ENCODE measurements at places on chromosomes 2 and 18.

GRCh38 chr2:176415174-176415895 lies 146.1 kb downstream of the MTX2 start:
- DNase-seq = no peak

- no peak for DNase-seq
These were observed 199.5 kb downstream of the NDUFA10 start for GRCh38 chr2:239825705-239825979.

DNA sequence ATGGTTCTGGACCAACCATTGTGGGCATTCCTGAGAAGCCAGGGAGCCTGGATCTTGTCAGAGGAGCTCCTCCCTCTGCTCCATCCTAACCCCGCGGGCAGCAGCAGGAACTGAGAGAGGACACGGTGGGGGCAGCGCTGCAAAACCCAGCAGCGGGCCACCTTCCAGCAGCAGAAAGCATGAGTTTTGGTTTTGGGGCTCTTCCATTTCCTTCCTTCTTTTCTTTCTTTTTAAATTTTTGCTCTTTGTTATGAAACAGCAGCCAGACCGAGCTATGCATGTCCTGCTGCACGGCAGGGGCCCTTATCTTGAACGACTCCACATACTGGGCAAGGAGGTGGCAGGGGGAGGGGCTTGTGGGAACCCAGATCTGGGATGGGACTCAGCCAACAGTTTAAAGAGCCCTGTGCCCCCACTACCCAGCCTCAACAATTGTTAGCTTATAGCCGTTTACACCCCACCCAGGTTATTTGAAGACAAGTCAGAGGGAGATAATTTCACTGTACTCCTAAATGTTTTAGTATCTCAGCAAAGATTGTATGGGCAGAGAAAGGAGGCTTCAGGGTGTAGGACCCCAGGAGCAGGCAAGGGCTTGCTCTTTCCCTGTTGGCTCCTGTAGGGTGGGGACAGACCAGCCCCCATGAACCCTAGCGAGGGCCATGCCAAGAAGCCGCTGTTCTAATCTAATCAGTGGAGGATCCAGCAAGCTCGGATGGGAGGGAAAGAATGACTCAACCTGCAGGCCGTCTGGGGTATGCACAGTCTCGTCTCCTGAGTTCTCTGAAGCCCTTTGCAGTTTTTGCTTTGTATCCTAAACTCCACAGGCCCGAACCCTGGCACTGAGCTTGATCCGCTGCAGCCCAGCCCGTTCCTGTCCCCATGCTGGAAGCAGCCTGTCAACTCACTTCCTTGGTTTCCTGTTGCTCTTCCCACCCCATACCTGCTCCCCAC lies 75.3 kb downstream of the LRRFIP1 start:
- DNase-seq = no peak

- DNase-seq = no peak
These were observed 285.6 kb upstream of the ACVR2A start for GRCh38 chr2:147559070-147559725.

Measured in stimulated activated CD8-positive, alpha-beta memory T cell treated with anti-CD3 and anti-CD28 coated beads, Interleukin-15, amount 100 ng/mL, for 24 hours (primary cell).